ENCODE measurements at places on chromosomes 12 and 14. TPM values are rescaled to one million over a fixed set of nuclear protein-coding genes. Genes with fewer than 3 reads are reported as not detected.

GRCh38 chr12:1634590-1635191 is 5.7 kb downstream of the WNT5B start:
- no peaks in the 10 kb centered on the region for H3K36me3 ChIP-seq
- peaks cover 32% of the 10 kb centered on the region for H3K27me3 ChIP-seq
- H3K4me1 ChIP-seq: peaks cover 9% of the 10 kb centered on the region
- H3K27ac ChIP-seq: no peak overlapping the region
- no peak overlapping the region for H3K4me3 ChIP-seq

- DNase-seq: no peak
- no peak overlapping the region for H3K4me3 ChIP-seq
- no peak overlapping the region for H3K27ac ChIP-seq
- H3K4me1 ChIP-seq: no peaks in the 10 kb centered on the region
- H3K27me3 ChIP-seq: peaks cover 20% of the 10 kb centered on the region
Measured at GRCh38 chr12:112852127-112852526, 54.6 kb upstream of the OAS1 start.

GRCh38 chr12:19045426-19045825 is 84.1 kb upstream of the PLEKHA5 start:
- no peaks in the 10 kb centered on the region for H3K4me1 ChIP-seq
- H3K4me3 ChIP-seq: no peak overlapping the region
- H3K36me3 ChIP-seq: no peaks in the 10 kb centered on the region
- H3K27me3 ChIP-seq: peaks cover 3% of the 10 kb centered on the region
- DNase-seq: no peak

DNA sequence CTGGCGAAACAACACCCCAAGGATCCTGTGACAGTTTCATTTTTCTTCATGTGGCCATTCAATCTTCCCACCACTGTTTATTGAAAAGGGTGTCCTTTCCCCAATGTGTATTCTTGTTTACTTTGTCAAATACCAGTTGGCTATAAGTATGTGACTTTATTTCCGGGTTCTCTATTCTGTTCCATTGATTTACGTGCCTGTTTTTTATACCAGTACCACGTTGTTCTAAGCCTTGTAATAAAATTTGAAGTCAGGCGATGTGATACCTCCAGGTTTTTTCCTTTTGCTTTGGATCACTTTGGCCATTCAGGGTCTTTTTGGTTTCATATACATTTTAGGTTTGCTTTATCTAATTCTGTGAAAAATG is 9.1 kb upstream of the MGAT4C start:
- no peak overlapping the region for H3K4me3 ChIP-seq
- no peaks in the 10 kb centered on the region for H3K36me3 ChIP-seq
- H3K27ac ChIP-seq: no peak overlapping the region
- no peaks in the 10 kb centered on the region for H3K4me1 ChIP-seq
- DNase-seq: no peak

- H3K4me3 ChIP-seq: no peak overlapping the region
- no peaks in the 10 kb centered on the region for H3K36me3 ChIP-seq
- DNase-seq: no peak
- no peaks in the 10 kb centered on the region for H3K27me3 ChIP-seq
- no peaks in the 10 kb centered on the region for H3K4me1 ChIP-seq
- H3K27ac ChIP-seq: no peak overlapping the region
Measured at GRCh38 chr12:30218073-30218472, 434.3 kb upstream of the TMTC1 start.

GRCh38 chr14:32408018-32408417 is 78.9 kb downstream of the AKAP6 start:
- H3K27me3 ChIP-seq: no peaks in the 10 kb centered on the region
- H3K36me3 ChIP-seq: no peaks in the 10 kb centered on the region
- no peak overlapping the region for H3K4me3 ChIP-seq
- DNase-seq: no peak
- no peak overlapping the region for H3K27ac ChIP-seq
- no peaks in the 10 kb centered on the region for H3K4me1 ChIP-seq

DNA sequence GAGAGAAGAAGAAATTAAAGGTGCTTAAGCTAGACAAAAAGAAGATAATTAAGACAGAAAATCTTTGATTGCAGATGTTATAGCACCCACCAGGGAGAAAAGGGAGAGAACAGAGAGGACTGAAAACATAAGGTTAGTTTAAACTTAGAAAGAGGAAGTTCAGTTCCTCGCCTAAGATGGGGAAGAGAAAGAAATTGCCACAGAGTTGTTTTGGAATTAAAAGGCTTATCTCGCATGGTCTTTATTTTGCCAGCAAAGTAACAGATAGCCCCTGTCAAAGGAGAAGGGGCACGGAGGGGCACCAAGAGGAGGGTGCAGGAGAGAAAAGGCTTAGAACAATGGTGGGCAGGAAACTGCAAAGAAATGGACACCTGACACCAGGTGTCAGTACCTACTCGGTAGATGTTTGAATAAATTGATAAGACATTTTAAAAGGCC is 17.8 kb upstream of the OXA1L start:
- DNase-seq: no peak
- H3K36me3 ChIP-seq: no peaks in the 10 kb centered on the region
- no peak overlapping the region for H3K4me3 ChIP-seq
- H3K27ac ChIP-seq: no peak overlapping the region
- peaks cover 11% of the 10 kb centered on the region for H3K4me1 ChIP-seq
- H3K27me3 ChIP-seq: peaks cover 22% of the 10 kb centered on the region

DNA sequence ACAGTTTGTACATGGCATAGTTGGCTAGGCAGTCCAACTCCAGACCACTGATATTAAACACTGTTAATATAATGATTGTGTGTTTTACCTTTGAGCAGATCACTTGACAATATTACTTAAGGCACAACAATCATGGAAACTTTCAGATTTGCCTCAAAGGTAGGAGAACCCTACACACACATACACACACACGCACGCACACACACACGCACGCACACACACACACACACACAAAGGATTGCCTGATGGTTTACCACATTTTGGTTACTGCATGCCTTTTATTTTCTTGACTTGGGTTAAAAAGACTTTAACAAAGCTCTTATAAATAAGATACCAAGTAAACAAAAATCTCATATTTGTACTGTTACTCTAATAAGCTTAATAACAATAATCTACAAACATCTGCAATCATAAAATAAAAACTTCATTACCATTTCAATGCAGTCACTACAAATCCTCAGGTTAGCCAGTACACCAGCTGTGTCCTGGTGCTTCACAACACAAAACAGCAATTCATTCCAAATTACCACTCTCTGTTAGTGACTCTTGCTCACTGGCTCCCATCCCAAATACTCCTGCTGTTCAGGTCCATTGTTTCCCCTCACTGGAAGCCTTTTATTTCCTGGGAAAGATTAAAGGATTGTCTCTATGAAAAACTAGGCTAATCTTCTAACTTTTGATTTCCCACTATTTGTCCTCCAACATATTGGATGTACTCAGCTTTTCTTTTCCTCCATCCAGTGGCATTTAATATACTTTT is 175.2 kb upstream of the ATP2B1 start:
- H3K4me3 ChIP-seq: no peak overlapping the region
- no peak for DNase-seq
- no peaks in the 10 kb centered on the region for H3K27me3 ChIP-seq
- no peak overlapping the region for H3K27ac ChIP-seq
- peaks cover 40% of the 10 kb centered on the region for H3K4me1 ChIP-seq

DNA sequence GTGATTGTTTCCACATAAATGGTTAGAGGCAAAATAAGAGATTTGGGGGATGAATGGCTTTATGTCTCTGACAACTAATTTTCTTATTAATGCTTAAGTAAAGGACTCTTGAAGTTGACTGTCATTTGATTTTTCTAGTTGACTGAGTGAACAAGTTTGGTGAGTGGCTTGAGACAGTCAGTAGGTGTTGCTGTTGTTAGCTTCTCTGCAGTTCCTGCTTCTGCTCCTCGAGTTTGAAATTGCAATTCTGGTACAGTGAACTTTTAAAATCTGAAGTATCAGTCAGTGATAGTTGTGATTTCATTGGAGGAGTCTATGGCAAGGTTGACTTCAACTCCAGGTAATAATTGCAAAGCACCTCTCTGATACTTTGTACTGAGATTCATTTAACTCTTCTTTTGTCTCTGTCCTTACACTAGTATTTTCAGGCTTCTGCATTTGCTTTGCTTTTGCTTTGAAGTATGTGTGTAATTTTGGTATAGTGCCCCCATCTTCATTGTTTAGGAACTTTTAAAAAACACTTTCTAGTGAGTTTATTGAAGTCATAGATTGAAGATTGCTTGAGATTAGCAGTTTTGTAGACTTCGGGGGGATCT is 415.5 kb downstream of the PCNX1 start:
- no peak overlapping the region for H3K27ac ChIP-seq
- H3K36me3 ChIP-seq: no peaks in the 10 kb centered on the region
- H3K27me3 ChIP-seq: no peaks in the 10 kb centered on the region
- no peak overlapping the region for H3K4me3 ChIP-seq

The COPS7A gene
- 47.8 TPM for total RNA-seq

The TAS2R10 gene
- not detected for total RNA-seq

The TAS2R14 gene
- 0.49 TPM for total RNA-seq
